ENCODE measurements at places on chromosomes 16 and 17.

DNA sequence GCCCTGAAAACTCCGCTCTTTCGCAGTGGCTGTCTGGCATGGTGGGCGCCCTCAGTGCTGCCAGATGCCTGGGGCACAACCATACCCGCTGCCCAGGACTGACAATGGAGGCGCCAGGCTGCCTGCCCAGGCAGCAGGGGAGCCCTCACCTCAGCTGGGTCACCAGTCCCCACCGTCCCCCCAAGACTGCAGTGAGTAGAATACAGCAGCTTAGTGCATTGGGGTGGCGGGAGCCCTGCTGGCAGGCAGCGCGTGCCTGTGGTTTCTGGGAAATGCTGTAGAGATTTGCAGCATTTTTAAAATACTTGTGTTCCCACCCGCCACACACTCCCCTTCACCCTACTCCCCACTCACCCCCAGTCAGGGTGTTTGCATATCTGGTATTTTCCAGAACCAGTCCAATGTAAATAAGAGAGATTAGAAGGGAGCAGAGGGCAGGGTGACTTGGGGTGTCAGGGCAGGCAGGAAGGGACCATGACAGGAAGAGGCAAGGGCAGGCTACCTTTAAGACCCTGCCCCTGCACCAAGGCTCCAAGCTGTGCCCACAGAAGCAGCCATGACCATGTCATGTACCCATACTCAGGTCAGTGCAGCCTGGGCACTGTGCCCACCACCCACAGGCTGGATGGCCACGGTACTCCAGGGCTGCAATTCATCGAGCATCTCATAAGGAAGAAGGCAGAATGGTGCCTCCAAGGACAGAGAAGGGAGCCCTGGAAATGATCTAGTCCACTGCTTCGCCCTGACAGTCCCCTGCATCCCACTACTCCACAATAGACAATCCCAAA, 21.5 kb downstream of the MYO18A start:
- no peak for DNase-seq

- DNase-seq, result peak; percentile 49
These were observed 697 bp downstream of the NOL11 start for GRCh38 chr17:67718325-67718941.

DNA sequence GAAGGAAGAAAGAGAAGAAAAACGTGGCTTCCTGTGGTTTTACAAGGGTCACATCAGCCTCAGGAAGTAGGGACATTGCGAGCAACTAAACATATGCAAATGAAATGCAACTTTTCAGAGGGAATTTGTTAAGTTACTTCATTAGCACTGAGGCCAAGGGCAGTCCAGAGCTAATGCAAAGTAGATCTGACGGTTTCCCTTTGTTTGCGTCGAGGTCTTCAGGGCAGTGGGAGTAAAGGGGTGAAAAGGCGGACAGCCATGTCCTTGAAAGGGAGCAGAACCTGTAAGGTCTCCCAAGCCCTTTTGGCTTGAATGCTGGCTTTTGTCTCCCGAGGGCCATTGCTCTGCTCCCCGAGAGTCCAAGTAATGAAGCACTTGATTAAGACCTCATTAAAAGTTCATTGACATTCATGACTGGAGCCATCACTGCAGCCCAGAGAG, 85.0 kb downstream of the PMP22 start:
- DNase-seq, result no peak

DNA sequence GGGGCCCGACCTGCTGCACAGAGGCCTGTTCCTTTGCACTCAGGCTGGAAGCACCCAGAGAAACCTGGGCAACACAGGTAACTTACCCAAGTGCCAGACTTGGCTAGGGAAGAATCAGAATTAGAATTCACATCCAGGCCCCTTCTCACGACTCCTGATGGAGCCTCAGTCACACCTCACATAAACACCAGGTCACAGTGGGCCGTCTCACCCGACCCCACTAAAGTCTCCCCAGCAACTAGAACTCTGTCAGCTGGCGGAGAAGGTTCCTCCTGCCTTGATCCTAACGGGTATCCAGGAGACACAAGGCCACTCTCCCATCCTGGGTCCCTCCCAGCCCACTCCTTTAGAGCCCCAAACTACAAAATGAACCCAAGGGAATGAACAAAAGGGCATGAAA, 6.4 kb downstream of the TK2 start:
- no peak for DNase-seq

GRCh38 chr17:47119746-47120520, 69.2 kb downstream of the CDC27 start:
- no peak for DNase-seq

- no peak for DNase-seq
These were observed 17.6 kb downstream of the APPBP2 start for GRCh38 chr17:60508384-60508980.

DNA sequence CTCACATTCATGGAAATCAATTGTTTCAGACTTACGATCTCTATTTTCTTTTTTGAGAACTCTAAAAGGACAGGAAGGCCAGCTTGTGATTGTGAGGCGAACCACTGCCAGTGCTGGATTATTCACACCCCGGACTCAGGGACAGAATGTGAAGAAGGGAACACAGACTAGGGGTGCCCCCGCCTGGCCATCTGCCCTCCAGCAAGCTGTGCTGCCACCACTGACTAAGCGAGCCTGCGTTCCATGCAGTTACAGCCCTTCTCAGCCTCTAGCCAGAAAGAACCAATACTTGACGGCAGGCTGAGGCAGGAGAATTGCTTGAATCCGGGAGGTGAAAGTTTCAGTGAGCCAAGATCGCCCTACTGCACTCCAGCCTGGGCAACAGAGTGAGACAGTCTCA, 2.8 kb downstream of the HAGH start:
- DNase-seq, result peak; percentile 22

DNA sequence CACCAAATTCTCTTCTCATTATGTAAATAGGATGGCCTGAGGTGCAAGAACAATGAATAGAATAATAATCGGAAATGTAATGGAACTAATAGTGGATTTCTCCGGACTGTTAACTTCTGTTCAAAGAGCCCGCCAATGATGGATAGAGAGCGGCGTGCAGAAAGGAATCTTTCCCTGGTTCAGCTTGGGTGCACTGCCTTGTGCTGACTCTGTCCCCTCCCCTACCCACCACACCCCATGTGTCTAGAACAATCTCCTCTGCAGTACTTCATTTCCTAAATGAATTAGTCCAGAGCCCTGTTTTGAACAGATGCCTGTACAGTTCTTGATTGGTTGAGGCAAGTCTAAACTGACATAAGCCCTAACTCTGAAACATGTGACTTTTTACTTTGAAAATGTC, 125.4 kb downstream of the CDH13 start:
- DNase-seq, result no peak

DNA sequence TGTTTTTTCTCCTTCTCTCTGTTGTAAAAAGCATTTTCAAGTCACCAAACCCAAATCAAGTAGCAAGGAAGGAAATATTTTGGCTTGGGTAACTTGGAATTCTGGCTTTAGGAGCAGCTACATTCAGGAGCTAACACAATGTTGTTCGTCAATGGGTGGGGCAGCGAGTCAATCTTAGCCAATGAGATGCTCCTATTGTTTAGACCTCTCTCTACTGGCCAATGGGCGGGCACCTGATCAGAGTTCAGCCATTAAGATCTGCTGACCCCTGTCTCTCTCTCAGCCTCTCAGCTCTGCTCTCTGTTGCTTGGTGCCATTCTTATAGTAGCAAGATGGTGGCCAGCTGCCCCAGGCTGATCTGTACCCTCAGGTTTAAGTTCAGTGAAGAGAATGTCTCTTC, 83.2 kb downstream of the IRX3 start:
- DNase-seq, result no peak

GRCh38 chr17:1989135-1989534, 36.0 kb downstream of the RTN4RL1 start:
- no peak for DNase-seq

DNA sequence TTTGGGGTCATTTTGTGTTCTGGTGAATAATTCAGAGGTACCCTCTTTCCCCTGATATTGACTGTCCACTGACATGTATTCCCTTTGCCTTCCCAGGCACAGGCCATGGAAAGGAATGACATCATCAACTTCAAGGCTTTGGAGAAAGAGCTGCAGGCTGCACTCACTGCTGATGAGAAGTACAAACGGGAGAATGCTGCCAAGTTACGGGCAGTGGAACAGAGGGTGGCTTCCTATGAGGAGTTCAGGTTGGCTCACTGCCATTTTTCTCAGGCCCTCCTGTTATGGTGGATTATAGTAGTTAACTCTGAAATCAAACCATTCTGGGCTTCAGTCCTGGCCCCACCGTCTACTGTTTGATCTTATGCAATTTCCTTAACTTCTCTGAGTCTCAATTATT, 1.6 kb upstream of the EFTUD2 start:
- peak; percentile 50 for DNase-seq

DNA sequence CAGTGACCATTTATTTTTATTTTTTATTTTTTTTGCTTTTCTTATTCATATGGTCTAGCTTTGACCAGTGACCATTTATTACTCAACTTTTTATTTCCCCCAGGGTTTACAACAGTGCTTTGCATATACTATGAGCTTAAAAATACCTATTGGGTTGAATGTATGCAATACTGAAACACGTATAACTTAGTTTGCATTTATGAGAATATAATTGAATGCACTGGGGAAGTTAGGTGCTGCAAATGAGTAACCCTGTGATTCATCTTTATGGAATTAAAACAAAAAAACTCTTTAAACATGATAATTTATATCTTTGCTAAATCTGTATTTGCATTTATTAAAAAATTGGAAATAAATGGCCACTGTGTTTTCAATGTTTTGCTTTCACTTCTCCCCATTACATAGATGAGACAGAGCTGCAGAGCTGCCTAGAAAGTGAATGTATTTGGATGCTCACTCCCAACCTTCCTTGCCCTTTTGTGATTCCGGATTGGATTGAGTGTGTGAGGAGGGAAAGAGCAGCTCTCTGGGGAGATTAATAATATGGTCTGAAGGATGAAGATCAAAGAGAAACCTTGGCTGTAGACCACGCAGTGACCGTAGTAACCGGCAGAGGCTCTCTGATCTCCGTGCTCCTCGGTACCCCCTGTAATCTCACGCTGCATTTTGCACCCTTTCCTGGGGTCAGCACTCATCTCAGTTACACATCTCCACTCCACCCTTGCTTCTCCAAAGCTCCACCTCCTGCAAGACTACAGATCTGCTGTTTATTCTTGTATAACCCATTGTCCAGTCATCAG, 14.3 kb downstream of the TMEM100 start:
- DNase-seq, result no peak

DNA sequence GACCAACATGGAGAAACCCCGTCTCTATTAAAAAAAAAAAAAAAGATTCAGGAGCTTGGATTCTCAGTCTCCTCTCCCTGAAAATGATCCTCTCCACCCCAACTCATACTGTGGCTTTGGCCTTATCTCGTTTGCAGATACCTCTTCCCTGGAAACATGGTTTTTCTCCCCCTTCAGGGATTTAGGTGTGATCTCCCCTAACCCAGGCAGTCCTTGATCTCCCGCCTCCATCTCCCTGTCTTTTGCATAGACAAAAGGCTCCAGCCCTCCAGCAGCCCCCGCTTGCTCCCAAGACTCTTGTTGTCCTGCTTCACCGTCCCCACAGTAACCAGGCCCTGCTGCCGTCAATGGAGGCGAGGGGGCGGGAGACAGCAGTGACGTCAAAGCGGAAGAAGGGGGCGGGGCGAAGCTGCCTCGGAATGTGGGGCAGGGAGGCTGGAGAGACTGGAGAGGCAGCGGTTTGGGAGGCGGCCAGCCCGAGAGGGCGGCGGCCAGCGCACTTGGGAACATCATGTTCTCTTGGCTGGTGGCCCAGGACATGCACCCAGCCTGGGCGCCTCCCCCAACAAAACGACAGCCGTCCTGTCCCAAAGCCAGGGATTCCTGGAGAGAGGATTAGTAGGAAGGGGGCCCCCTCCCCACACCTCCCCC, 1.9 kb upstream of the PER1 start:
- DNase-seq, result no peak

DNA sequence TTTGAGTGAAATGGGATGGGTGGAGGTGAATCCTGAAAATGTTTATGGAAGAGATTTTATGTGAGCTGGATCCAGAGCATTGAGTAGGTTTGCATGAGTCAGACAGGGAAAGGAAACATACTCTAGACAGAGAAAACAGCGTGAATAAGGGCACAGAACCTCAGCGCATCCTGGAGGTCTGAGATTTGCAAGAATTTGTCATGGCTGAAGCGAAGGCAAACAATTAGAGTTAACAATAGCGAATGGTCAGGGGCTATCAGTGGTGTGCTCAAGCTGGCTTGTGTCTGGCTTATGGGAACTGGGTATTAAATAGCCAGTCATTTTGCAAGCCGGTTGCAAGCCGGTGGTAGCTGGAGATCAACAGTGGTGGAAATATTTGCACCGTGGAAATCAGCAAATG, 36.4 kb downstream of the MAP2K6 start:
- no peak for DNase-seq

DNA sequence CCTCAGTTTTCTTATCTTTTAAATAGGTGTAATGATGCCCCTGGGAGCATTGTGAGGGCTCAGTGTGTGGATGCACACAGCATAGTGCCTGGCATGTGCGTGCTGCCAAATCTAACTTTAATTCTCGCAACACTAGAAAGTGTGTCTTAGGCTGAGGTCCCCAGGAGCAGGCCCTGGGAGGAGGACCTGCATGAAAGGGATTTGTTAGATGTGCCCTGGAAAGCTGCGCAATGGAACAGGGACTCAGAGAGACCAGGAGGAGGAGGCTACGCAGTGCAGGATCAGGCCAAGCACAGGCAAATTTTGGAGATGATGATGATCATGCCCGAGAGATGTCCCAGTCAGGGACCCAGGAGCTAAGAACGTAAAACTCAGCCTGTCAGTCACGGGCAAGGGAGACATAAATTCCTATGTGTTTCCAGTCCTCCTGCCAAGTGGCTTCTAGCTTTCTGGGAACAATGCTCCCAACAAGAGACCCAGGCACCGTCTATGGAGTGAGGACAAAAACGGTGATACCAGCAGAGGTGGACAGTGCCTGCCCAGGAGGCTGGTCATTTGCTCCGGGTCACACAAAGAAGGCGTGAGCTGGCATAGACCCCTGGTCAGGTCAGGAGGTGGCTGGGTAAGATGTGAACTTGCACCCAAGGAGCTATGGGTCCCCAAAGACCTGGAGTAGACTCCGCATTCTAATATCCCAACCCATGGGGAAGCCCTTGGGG, 352.2 kb upstream of the TNRC6C start:
- no peak for DNase-seq

Data from NCI-H2081 (cell line).